ENCODE measurements at places on chromosomes 1 and 21.

DNA sequence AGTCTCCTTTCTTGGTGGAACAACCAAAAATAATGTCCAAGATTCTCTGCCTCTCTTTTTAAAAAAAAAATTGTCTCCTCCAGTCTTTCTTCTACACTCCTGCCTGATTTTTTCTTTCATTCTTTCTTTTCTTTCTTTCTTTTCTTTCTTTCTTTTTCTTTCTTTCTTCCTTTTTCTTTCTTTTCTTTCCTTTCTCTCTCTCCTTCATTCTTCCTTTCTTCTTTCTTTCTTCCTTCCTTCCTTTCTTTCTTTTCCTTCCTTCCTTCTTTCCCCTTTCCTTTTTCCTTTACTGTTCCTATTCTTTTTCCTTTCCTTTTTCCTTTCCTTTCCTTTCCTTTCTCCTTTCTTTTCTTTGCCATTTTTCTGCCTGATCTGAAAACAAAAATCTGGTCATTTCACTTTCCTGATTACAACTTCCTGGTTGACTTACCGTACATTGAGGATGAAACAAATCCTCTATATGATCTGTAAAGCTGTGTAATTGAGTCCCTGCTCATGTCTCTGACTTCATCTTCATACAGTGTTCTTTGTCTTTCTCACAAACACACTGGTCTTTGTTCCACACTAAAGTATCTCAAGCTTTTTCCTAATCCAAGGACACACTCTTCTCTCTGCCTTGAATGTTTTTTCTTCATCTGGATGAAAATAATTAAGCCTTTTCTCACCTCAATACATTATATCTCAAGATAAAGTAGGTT lies 6.1 kb upstream of the KRTAP23-1 start:
- DNase-seq, result no peak

- DNase-seq, result no peak
Observed at GRCh38 chr1:201192261-201192788, 1.7 kb downstream of the IGFN1 start.

GRCh38 chr1:203296460-203297073 lies 8.8 kb upstream of the BTG2 start:
- no peak for DNase-seq

- DNase-seq, result no peak
Observed at GRCh38 chr1:226044514-226045101, 17.9 kb upstream of the H3-3A start.

GRCh38 chr1:104466068-104466467 lies 716.4 kb downstream of the AMY1C start:
- no peak for DNase-seq

Data from activated CD4-positive, CD25-positive, alpha-beta regulatory T cell treated with anti-CD3 and anti-CD28 coated beads, Interleukin-2, amount 50 U/mL, for 72 hours (primary cell).